ENCODE measurements at places on chromosomes 7 and 10. TPM values are rescaled to one million over a fixed set of nuclear protein-coding genes. Genes with fewer than 3 reads are reported as not detected.
A peak's percentile ranks its signal among the peaks of the same experiment; 100 is the strongest.

DNA sequence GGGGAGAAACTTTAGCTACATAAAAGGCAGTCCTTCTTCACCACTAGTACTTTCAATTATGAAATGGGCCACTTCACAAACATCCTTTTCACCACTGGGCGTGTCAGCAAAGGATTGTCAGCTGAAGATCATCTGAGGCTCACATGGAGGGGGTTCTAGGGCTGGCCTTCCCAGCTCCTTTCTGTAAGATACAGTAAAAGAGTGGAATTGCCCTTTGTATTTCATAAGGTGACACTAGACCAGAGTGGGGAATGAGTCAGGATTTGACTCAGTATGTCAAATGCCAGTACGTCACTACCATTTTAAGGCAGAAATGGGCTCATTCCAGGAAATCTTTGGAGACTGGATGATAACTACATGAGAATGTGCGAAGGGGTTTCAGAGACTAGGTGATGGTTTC is 21.2 kb upstream of the BLOC1S2 start:
- H3K4me1 ChIP-seq = no peaks in the 10 kb centered on the region
- H3K27me3 ChIP-seq = no peaks in the 10 kb centered on the region

DNA sequence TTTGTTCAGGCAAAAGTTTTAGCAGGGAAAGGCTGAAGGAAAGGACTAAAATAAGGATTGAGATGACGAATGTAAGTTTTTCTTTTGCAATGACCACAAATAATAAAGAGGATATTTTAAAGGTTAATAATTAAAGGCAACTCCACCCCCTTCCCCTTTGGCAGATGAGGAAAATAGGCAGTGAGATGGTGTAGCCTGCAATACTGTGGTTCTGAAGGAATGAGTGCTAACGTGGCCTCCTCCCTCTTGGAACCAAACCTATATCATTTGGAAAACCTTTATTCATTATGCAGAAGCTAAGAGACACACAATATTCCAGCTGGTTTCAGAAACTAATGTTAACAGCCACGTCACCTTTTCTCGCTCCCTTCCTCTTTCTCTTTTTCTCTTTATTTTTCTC is 70.9 kb upstream of the COL1A2 start:
- no peaks in the 10 kb centered on the region for H3K36me3 ChIP-seq
- H3K4me3 ChIP-seq = no peak overlapping the region
- H3K4me1 ChIP-seq = no peaks in the 10 kb centered on the region
- H3K27ac ChIP-seq = no peak overlapping the region
- no peaks in the 10 kb centered on the region for H3K27me3 ChIP-seq

- no peaks in the 10 kb centered on the region for H3K36me3 ChIP-seq
- H3K27me3 ChIP-seq = no peaks in the 10 kb centered on the region
- no peak overlapping the region for H3K27ac ChIP-seq
Measured at GRCh38 chr7:31955021-31955420, 115.2 kb downstream of the PDE1C start.

- no peaks in the 10 kb centered on the region for H3K27me3 ChIP-seq
- no peaks in the 10 kb centered on the region for H3K36me3 ChIP-seq
- no peak overlapping the region for H3K4me3 ChIP-seq
- no peak overlapping the region for H3K27ac ChIP-seq
- DNase-seq = no peak
Measured at GRCh38 chr10:96622013-96622787, 35.4 kb upstream of the TM9SF3 start.

- no peaks in the 10 kb centered on the region for H3K36me3 ChIP-seq
- DNase-seq = no peak
- H3K27ac ChIP-seq = no peak overlapping the region
- H3K4me3 ChIP-seq = no peak overlapping the region
Measured at GRCh38 chr7:1020849-1021251, 23.5 kb upstream of the GPR146 start.

DNA sequence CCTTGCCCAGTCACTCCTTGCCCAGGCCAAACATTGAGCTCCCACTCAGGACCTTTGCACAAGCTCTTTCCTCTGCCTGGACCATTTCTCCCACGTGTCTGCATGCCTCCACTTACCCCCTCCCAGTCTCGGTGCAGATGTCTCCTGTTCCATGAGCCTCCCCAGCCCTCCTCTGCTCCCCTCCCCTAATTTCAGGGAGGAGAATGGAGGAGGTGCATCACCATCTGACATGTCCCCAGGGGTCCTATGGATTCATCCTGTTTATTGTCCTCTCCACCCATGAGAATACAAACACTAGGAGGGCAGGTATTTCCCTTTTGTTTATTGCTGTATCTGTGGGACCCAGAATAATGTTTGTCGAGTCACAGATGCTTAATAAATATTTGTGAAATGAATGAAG is 8.6 kb upstream of the GRID2IP start:
- DNase-seq = no peak
- H3K27ac ChIP-seq = no peak overlapping the region
- H3K27me3 ChIP-seq = no peaks in the 10 kb centered on the region

GRCh38 chr10:32346134-32346550 is 816 bp downstream of the EPC1 start:
- H3K27ac ChIP-seq = peak overlapping the region; percentile 99
- peaks cover 50% of the 10 kb centered on the region for H3K4me1 ChIP-seq
- no peaks in the 10 kb centered on the region for H3K36me3 ChIP-seq
- H3K4me3 ChIP-seq = peak overlapping the region; percentile 96
- H3K27me3 ChIP-seq = no peaks in the 10 kb centered on the region
- peak; percentile 94 for DNase-seq

GRCh38 chr7:138608275-138608674 is 92.9 kb downstream of the SVOPL start:
- no peaks in the 10 kb centered on the region for H3K36me3 ChIP-seq
- H3K27me3 ChIP-seq = no peaks in the 10 kb centered on the region

DNA sequence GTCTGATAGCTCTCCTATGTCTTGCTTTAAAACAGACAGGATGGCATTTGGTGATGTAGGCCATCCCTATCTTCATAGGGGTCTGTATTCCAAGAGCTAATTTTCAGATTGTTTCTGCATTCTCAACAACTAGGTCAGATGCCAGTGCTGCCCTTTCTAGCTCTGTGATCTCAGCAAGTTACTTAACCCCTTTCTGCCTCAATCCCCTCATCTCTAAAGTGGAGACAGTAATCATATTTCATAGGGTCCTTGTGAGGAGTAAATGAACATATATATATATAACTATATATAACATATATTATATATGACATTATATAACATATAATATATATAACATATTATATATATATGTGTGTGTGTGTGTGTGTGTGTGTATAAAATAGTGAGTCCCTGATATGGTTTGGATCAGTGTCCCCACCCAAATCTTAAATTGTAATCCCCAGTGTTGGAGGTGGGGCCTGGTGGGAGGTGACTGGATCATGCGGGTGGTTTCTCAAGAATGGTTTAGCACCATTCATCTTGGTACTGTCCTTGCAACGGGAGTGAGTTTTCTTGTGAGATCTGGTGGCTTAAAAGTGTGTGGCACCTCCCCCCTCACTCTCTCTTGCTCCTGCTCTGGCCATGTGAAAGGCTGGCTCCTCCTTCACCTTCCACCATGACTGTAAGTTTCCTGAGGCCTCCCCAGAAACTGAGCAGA is 45.2 kb downstream of the HIPK2 start:
- DNase-seq = peak; percentile 39
- no peaks in the 10 kb centered on the region for H3K36me3 ChIP-seq
- H3K4me1 ChIP-seq = peaks cover 16% of the 10 kb centered on the region
- no peak overlapping the region for H3K4me3 ChIP-seq

Gene STAG3
- total RNA-seq = 2.1 TPM
